Ascending aorta (tissue), 2 donors: ENCODE measurements at places on chromosomes 7 and 10. TPM values are rescaled to one million over a fixed set of nuclear protein-coding genes. Genes with fewer than 3 reads are reported as not detected.

DNA sequence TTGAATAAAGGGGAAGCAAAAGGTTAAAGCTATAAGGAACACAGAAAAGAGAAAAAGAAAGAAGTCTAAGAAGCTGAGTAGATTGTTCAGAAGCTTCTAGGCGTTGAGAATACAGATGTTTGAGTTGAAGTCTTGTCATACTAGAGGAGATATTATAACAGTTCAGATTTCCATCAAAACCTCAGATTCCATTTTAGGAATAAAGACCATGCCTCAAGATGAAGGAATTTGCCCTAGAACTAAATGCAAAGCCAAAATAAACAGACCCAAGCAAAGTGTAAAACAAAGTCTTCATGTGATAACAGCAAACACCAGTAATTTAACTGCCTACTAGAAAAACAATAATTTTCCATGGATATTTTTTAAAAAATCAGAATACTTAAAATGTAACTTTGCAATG is 476.5 kb upstream of the POT1 start:
- no peak for DNase-seq

DNA sequence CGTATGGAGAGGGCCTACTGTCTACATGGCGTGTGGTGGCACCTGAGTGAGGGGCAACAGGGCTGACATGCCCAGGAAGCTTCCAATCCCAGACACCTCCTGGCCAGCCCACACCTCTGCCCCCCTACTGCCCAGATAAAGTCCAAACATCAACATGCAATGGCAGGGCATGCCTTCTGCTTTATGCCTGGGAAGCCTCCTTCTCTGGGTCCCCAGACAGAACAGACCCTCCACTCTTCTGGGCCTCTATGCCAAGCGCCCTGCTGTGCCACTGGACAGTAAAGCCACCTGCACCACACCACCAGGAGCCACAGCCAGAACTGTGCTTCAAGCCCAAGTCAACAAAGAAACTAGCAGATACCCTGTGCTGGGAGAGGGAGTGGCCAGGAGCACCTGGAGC is 12.5 kb downstream of the TMEM72 start:
- DNase-seq, result no peak

- DNase-seq, result no peak
These were observed 7.7 kb downstream of the TMEM273 start for GRCh38 chr10:49180444-49180860.

DNA sequence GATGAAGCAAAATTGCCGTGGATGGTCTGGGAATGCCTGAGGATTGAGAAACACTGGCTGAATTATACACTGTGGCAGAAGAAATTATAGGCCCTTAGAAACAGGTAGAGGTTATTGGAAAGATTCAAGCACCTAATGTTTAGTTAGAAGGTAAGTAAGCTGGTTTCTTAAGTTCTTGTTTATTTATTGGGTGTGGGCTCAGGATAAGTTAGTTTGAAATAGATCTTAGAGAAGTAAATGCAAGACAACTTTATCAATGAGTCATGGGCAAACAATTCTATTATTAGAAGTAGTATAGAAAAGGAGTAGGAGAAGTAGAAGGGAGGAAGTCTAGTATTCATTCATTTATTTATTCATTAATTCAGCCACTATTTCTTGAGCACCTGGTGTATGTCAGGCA is 96.5 kb downstream of the KAT6B start:
- no peak for DNase-seq

GRCh38 chr10:118823256-118823907 is 68.6 kb upstream of the CACUL1 start:
- no peak for DNase-seq

DNA sequence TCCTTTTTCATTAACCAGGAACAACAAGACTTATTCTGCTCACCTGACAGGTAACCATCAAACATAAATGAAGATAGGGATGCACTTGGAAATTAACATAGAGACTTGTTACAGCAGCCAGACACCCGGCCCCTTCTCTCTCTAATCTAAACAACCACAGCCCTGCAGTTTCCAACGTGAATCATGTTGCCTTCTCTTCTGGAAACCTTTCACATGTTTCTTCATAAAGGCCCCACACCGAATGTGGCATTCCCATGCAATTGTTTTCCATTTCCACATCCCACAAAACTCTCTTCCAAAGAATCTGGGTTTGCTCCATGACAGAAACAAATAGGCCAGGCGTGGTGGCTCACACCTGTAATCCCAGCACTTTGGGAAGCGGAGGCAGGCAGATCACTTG is 15.0 kb upstream of the WDR86 start:
- DNase-seq, result no peak

GRCh38 chr7:133121175-133121844 is 39.4 kb upstream of the CHCHD3 start:
- no peak for DNase-seq

GRCh38 chr7:138882249-138882648 is 84.3 kb upstream of the ATP6V0A4 start:
- no peak for DNase-seq

DNA sequence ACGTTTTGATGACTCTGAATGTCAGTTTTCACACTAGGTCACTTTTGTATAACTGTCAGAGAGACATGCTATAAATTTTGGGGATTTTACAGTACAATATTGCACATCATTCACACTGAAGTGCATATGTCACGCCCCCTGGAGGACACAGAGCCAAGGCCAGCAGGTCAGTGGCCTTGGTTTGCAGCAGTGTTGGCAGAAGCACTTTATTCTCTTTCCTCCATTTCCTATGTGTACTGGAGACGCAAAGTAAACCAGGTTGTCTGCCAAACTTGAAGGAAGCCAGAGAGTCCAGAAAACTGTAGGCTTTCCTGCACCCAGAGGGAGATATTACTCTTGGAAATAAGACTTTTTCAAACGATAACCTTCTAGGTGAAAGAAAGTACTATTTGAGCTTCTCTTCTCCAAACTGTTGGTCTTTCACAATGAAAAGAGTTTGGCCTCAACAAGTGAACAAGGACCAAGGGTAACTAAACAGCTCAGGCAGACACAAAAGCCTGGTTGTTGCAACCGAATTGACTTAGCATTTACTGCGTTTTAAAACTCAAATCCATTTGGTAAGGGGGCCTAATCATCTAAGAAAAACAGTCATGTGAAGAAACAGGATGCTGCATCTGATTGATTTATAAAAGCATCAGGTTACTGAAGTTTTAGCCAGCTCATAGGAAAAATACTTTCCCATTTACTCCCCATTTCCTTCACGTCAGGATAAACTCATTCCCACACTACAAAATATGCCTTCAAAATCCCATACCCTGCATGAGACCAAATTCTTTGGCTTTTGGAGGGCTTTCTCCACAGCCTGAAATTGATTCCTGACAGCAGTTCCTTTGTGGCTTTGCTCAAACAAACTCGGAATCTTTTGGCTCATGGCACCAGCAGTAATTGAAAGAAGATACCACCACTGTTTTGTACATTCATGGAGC is 83.0 kb upstream of the SEC61G start:
- no peak for DNase-seq

DNA sequence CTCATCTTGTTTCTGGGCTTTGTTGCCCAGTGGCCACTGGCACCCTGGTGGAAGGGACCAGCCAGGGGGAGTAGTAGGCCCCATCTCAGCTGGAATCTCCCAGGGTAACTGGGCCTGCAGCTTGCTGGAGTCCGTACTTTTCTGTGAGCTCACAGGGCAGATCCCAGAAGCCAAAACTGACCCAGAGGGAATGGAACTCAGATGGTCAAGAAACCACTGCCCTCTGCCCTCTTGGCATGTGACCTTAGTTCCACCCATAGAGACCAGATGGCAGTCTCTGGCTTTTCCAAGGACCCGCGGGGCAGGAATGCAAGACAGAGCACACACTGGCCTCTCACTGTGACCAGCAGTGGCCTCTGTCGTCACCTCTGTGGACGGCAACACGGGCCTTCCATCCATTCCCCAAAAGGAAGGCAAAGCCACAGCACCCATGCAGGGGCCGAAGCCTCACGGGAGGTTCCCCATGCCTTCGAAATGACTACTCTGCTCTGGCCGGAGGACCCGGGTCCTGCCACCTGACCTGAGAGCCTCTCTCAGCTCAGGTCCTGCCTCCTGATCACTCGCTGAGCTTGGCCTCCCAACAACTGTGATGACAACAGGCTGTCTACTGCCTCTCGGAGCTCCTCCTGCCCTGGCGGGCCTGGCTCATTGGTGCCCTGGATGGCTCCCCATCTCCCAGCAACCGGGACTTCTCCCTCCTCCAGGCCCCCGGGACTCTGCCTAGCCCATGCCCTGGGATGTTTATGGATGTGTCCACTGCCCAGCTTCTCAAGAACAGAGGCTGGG is 29.9 kb downstream of the MYL10 start:
- DNase-seq, result no peak

- DNase-seq, result no peak
These were observed 118.2 kb upstream of the C7orf33 start for GRCh38 chr7:148472406-148472805.

GRCh38 chr7:123823898-123824753 is 20.8 kb upstream of the HYAL4 start:
- no peak for DNase-seq

DNA sequence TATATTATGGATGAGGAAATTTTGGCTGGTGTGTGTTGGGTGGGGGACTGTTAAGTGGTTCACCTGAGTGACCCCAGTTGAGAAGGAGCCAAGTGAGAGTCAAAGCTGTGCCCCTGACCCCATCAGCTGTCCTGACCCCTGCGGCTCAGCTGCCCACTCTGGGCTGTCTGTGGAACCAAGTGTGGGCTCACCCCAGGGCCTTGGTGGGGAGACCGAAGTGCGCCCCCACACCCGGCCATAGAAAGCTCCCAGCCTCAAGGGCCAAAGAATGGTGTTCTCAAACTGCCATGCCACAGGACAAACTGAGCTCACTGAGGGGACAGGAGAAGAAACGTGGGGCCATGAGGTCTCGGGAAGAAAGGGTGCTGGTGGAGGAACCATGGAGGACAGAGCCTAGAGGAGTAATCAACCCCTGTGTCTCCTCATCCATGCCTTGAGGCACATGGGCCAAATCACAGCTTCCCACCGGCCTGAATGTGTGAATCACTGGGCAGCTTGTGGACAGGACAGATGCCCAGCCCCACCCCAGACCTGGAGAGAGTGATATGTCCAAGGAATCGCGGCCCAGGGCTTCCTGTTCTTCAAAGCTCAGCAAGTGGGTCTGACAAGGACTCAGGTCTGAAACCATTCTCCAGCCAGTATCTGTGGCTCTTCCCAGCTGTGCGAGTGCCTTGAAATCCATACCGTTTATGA is 86.2 kb upstream of the CACUL1 start:
- no peak for DNase-seq

- no peak for DNase-seq
These were observed 282.1 kb downstream of the KCND2 start for GRCh38 chr7:120554960-120555571.

GRCh38 chr10:121791761-121792160 is 136.1 kb downstream of the ATE1 start:
- no peak for DNase-seq

The NFE2L3 gene
- total RNA-seq, result 10.0 TPM

The NRP1 gene
- 122 TPM for total RNA-seq

The EN2 gene
- not detected for total RNA-seq

The PRPS1L1 gene
- not detected for total RNA-seq

The H2BK1 gene
- not detected for total RNA-seq

The SRRM3 gene
- total RNA-seq, result 3.4 TPM

The ACSL5 gene
- 9.3 TPM for total RNA-seq
